ENCODE measurements at places on chromosomes 3 and 15.

DNA sequence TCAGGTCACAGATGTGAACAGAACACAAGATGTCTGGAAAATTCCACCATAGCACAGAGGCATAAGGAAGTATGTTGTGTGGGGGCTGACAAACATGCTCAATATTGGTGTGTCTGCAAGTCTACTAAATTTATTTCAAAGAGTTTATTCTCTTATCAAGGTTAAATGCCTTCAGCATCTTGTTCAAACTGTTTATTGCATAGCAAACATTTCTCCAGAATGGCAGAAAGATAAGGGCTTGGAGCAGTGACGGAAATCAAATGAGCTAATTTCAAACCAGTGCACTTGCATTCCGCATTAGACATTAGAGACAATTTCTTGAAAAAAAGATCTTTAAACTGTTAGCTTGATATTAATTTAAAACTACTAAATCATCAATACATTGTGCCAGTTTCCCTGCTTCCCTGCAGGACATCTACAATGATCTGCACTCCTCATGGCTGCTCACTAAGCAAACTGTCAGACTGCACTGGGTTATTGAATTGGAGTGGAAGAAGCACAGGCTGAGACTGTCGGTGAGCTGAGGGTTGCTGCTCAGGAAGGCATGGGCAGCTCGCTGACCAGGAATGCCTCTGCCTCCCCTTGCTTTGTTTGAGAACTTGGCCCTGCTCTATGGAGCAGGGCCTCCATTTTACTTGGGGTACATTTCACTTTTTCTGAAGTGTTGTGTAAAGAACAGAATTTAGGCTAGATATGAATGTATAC, 89.4 kb downstream of the KCNAB1 start:
- DNase-seq, result no peak

- no peak for DNase-seq
Measured at GRCh38 chr3:27658741-27659140, 63.4 kb downstream of the EOMES start.

DNA sequence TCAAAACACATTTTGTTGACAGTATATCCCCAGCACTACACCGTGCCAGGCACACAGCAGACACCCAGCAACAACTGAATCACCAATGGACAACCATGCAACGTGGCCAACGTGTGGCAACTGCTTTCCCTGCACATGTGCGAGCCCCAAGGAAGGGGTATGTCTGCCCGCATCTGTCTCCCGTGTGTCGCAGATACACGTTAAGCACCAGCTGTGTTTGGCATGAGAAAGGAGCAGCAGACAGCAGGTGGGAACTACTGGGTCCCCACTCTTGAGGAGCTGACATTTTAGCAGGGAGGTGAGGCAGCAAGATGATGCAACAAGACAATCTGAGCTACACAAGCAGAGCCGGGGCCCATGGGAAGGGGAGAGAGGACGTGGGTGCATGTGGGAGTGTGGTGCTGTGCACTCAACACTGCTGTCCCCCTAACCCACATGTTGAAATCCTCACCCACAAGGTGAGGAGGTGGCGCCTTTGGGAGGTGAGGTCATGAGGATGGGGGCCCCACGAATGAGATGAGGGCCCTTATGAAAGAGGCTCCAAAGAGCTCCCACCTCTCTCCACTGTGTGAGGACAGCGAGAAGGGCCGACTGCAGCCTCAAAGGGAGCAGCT, 56.2 kb downstream of the ROPN1B start:
- DNase-seq, result no peak

GRCh38 chr3:171351676-171352075, 108.5 kb downstream of the TNIK start:
- no peak for DNase-seq

DNA sequence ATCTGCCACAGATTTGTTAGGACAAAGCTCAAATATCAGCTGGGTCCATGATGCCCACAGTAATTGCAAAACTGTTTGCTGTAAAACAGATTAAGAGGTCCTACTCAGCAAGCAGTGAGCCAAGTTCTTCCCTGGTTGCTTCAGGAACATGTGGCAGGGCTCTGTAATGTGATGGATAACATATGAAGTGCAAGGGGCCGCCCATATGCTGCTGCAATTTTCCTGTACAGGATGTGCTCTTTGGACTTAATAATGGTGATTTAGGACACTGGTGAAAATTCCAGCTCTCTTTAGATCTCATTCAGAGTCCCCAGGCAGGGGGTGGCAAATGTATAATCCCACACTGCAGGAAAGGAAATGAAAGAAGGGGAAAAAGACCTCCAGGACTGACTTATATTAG, 289.4 kb downstream of the LSAMP start:
- DNase-seq, result no peak

GRCh38 chr3:193981504-193981903, 154.4 kb upstream of the HES1 start:
- DNase-seq, result no peak

GRCh38 chr15:91942720-91943394, 89.3 kb downstream of the SLCO3A1 start:
- no peak for DNase-seq

DNA sequence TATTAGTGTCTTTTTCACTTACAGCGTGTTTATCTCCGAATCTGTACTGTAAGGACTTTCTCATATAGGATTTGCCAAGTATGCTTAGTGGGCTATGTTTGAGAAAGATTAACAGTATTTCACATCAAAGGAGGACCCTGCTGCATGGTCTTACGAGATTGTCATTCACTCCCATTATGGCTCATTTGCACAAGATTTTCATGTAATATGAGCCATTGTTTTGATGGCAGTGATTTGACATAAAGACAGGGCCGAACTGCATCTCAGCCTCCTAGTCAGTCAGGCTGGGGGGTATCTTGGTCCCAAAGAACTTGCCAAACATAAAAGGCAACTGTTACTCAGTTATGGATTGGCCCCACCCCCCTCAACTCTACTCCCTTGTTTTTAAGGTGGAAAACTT, 205.9 kb downstream of the ZIC1 start:
- DNase-seq, result no peak

GRCh38 chr15:42611532-42611931, 36.1 kb downstream of the STARD9 start:
- DNase-seq, result no peak

GRCh38 chr15:67762610-67763368, 62.5 kb upstream of the SKOR1 start:
- no peak for DNase-seq

- DNase-seq, result no peak
Measured at GRCh38 chr15:96270581-96271172, 59.8 kb upstream of the NR2F2 start.

- peak; percentile 18 for DNase-seq
Measured at GRCh38 chr3:18443665-18444594, 18.8 kb upstream of the SATB1 start.

GRCh38 chr15:81284256-81285031, 39.5 kb downstream of the STARD5 start:
- DNase-seq, result no peak

DNA sequence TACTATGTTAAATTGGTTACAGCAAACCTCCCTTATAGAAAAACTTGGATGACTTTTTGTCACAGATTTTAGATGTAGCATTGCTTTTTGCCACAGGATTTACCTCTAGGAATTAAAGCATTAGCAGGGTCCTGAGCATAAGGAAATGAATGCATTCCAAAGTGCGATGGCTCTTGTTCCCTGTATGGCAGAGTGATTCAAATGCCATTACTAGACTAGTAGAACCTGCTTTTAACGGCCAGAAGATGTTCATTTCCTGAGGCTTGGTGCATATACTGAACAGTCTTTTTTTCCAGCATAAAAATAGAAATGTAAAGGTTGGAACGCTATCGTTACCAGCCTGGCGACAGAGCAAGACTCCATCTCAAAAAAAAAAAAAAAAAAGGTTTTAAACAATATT, 59.4 kb downstream of the WNT5A start:
- DNase-seq, result no peak

Data from activated T-helper 1 cell treated with anti-CD3 and anti-CD28 coated beads, Interleukin-2, amount 50 U/mL, for 16 hours (primary cell).